Karpas-422 (cell line): ENCODE measurements at places on chromosomes 12 and 14. TPM values are rescaled to one million over a fixed set of nuclear protein-coding genes. Genes with fewer than 3 reads are reported as not detected.

GRCh38 chr12:87140262-87140661 lies 884.1 kb upstream of the MGAT4C start:
- H3K36me3 ChIP-seq: no peaks in the 10 kb centered on the region
- no peaks in the 10 kb centered on the region for H3K27me3 ChIP-seq
- H3K4me3 ChIP-seq: no peak overlapping the region

- no peaks in the 10 kb centered on the region for H3K27me3 ChIP-seq
- no peak for DNase-seq
- H3K27ac ChIP-seq: no peak overlapping the region
- no peak overlapping the region for H3K4me3 ChIP-seq
Observed at GRCh38 chr12:122610911-122611310, 83.9 kb downstream of the KNTC1 start.

DNA sequence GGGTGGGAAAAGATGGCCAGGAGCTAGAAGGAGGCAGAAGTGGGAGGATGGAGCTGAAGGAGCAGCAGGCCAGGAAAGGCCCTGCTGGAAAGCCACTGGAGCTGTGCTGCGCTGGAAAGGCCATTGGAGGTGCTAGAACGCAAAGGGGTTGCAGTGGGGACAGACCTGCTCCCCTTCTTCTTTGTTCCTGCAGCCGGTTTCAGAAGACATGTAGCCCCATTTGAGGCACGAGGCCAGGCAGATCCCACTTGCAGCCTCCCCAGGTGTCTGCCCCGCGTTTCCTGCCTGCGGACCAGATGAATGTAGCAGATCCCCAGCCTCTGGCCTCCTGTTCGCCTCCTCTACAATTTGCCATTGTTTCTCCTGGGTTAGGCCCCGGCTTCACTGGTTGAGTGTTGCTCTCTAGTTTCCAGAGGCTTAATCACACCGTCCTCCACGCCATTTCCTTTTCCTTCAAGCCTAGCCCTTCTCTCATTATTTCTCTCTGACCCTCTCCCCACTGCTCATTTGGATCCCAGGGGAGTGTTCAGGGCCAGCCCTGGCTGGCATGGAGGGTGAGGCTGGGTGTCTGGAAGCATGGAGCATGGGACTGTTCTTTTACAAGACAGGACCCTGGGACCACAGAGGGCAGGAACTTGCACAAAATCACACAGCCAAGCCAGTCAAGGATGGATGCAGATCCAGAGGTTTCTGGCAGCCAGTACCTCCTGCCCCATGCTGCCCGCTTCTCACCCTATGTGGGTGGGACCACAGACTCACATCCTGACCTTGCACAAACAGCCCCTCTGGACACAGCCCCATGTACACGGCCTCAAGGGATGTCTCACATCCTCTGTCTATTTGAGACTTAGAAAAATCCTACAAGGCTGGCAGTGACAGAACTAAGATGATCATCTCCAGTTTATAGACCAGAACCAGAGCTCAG lies 2.3 kb upstream of the GPR162 start:
- H3K4me3 ChIP-seq: no peak overlapping the region
- DNase-seq: no peak
- peaks cover 7% of the 10 kb centered on the region; the same call in 1 of the 2 replicates for H3K4me1 ChIP-seq
- no peaks in the 10 kb centered on the region for H3K27me3 ChIP-seq
- H3K36me3 ChIP-seq: no peaks in the 10 kb centered on the region
- H3K27ac ChIP-seq: no peak overlapping the region

Gene WASHC3
- 70.5 and 75.1 TPM in 2 replicates for total RNA-seq

GRCh38 chr12:1929241-1929984 lies 11.0 kb upstream of the CACNA2D4 start:
- H3K36me3 ChIP-seq: no peaks in the 10 kb centered on the region
- H3K27ac ChIP-seq: peak overlapping the region; percentile 26; the same call in 1 of the 2 replicates
- H3K4me3 ChIP-seq: no peak overlapping the region
- no peaks in the 10 kb centered on the region for H3K27me3 ChIP-seq

Gene PAX9
- total RNA-seq: not detected in 2 replicates

DNA sequence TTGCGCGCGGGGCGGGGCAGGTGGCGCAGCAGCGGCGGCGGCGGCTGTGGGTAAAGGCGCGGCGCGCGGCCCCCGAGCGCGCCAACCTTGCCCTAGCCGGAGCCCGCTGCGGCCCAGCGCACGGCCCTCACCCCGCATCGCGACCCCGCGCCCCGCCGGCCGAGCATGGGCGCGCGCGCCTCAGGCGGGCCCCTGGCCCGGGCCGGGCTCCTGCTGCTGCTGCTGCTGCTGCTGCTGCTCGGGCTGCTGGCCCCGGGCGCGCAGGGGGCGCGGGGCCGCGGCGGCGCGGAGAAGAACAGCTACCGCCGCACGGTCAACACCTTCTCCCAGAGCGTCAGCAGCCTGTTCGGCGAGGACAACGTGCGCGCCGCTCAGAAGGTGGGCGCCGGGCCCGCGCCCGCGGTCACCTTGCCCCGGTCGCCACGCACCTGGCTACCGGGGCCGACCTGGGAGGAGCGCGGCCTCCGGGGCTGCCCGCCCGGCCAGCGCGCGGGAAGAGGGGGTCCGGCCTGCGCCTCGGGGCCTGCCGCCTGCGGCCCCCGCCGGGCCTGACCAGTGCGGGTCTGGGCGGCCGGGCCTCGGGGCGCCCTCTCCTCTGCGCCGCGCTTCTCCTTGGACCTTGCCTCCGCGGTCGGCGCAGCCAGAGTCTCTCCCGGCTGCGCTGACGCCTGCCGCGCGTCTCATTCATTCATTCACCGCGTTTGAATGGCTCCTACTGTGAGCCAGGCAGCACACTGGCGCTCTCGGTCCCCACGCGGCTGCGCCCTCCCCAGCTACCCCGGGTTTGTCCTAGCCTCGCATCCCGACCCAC lies at the start of gene BRI3BP:
TSS of gene BRI3BP (plus strand) at position 20 of the 811 bp plus-strand sequence. CDS start at position 166, 146 bp downstream.
- H3K4me1 ChIP-seq: peaks cover 43% of the 10 kb centered on the region
- no peaks in the 10 kb centered on the region for H3K27me3 ChIP-seq
- peak within 1 kb of the TSS; percentile 99 for H3K27ac ChIP-seq

GRCh38 chr12:31033146-31033545 lies 40.5 kb upstream of the DDX11 start:
- no peak for DNase-seq
- H3K4me3 ChIP-seq: no peak overlapping the region
- no peak overlapping the region for H3K27ac ChIP-seq
- no peaks in the 10 kb centered on the region for H3K4me1 ChIP-seq
- H3K27me3 ChIP-seq: no peaks in the 10 kb centered on the region

DNA sequence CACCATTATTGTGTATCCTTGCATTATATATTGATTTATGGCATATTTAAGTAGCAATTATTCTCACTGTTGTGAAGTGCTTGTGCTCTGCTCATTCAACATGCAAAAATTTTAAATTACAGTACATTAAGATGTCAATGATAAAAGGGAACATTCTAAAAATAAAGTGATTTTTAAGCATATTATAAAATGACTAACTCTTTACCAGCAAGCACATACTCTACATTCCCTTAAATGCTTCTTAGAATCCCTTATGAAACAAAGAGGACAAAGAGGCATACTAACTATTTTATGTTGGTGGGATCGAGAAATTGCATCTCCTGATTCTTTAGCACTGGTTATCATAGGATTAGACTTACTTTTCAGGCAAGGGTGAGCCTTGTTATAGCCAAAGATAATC lies 46.6 kb upstream of the ZDHHC17 start:
- no peaks in the 10 kb centered on the region for H3K4me1 ChIP-seq
- no peak overlapping the region for H3K4me3 ChIP-seq
- H3K27ac ChIP-seq: no peak overlapping the region
- H3K36me3 ChIP-seq: no peaks in the 10 kb centered on the region
- no peak for DNase-seq

Gene TSHR
- not detected in 2 replicates for total RNA-seq

GRCh38 chr12:82655751-82656150 lies 31.0 kb upstream of the TMTC2 start:
- H3K36me3 ChIP-seq: no peaks in the 10 kb centered on the region
- H3K4me1 ChIP-seq: no peaks in the 10 kb centered on the region
- no peaks in the 10 kb centered on the region for H3K27me3 ChIP-seq
- no peak for DNase-seq

Gene INF2
- total RNA-seq: 2.3 and 4.4 TPM in 2 replicates
